Bronchial epithelial cell (primary cell): ENCODE measurements at places on chromosomes 6 and 20.

DNA sequence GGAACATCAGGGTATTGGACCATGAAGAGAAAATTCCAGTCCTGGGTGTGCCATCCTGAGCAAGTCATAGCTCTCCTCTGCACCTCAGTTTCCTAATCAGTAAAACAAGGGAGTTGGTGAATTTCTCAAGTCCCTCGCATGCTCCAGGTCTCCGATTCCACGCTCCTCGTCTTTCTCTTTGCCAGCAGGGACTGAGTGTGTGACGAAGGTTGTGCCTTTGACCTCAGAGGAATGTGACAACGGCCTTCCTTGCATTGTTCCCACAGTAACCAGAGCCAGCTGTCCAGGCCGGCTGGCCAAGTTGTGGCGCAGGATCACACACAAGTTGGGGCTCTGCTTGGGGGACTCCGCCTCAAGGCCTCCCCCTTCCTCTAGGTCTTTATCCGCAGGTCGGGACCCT lies 217.3 kb downstream of the ATXN1 start:
- DNase-seq = no peak

GRCh38 chr20:52964131-52964530 lies 8.0 kb upstream of the TSHZ2 start:
- no peak for DNase-seq

DNA sequence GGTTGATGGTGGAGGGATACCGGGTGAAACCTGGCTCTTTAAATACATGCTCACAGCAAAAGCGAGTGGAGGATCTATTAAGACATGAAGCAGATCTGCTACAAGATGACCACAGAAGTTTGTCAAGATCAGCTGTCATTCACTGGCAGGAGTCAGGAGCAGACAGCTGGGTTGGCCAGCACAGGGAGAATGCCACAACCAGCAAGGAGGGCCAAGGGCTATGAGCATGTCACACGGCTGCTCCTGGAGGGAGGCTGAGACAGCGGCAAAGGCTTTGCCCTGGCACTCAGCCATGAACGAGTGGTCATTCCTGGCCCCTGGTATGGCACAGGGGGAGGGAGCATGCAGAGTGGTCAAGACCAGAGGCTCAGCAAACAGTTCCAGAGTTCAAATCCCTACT lies 77.6 kb downstream of the POPDC3 start:
- DNase-seq = no peak

GRCh38 chr6:105184921-105185320 lies 5.1 kb upstream of the POPDC3 start:
- DNase-seq = no peak

DNA sequence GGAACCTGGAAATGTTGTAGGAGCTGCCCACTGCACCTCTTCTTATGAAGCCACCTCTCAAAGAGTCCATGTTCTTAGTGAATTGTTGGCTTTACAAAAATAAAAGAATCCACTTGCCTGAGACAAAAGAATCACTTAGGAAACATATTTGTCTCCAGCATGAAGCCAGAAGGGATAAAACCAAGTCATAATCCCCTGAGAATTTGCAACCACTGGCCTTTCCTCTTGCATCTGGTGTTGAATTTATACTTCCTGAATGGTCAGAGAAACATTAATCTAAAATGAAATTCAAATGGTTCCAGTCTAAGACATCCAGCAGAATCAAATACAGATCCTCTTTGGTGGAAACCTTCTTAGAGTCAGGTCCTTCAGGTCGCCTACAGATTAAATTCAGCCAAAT lies 192.5 kb upstream of the ECI2 start:
- DNase-seq = no peak

GRCh38 chr6:87395431-87395830 lies 12.3 kb upstream of the CFAP206 start:
- no peak for DNase-seq

DNA sequence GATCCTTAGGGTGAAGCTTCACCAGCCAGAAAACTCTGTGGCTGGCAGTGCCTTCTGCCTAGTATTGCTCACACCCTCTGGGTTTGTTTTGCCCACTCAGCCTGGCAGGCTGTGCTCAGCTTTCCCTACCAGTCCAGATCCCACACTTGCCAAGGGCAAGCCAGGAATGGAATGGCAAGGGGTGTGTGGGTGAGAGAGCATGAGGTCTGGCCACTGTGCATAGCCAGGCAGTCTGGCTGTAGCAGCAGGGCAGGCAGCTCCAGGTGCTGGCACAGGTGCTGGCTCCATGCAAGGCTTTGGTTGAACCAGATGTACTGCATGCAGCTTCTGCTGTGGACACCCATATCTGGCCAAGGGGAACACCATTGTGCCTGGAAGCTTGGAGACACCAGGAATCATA lies 1720.3 kb downstream of the HACE1 start:
- DNase-seq = no peak

DNA sequence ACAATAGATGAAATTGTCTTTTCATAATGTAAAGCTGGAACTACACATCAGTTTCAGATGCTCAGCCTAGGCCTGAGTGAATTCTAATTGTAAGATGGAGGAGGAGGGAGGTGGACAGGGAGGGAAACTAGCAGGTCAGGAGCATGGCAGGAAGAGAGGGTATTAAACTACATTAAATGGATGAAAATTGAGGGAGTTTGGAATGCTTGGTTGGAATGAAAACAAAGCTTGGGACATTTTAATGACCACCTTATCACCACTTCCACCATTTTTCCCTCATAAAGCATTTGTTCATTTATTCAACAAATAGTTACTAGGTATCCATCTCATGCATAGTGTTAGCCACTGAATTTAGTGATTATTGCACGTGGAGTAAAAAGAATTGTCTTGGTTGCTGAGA lies 65.0 kb downstream of the KIZ start:
- no peak for DNase-seq

DNA sequence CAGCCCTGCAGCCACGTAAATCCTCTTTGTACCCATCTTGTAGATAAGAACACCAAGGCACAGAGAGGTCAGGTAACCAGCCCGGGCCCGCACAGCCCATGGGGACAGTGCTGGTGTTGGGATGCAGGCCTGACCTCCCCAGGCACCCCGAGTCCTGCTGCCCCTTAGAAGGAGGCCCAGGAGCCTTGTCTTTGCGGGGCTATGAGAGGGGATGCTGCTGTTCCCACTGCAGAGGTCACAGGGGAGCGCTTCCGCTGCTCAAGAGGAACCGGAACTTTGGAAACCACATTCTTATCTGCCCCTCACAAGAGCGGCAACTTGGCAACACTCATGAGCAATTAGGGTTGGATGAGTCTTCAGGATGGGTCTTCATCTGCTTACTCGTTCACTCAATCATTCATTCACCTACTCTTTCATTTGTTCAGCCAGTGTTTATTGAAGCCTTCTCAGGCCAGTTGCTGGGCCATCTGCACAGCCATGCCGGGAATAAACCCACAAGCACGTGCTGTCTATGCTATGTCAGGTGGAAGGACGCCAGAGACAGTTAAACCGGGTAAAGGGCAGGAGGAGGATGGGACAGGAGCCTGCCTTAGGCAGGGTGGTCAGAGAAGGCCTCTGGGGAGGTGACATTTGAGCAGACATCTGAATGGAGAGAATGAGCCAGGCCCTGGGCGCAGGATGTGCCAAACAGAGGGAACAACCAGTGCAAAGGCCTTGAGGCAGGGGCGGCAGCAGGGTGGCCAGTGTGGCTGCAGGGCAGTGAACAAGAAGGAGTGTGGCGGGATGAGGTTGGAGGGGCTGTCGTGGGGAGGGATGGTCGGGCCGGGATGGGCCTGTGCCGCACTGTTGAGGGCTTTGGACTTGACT lies 60.8 kb downstream of the RBM38 start:
- no peak for DNase-seq

DNA sequence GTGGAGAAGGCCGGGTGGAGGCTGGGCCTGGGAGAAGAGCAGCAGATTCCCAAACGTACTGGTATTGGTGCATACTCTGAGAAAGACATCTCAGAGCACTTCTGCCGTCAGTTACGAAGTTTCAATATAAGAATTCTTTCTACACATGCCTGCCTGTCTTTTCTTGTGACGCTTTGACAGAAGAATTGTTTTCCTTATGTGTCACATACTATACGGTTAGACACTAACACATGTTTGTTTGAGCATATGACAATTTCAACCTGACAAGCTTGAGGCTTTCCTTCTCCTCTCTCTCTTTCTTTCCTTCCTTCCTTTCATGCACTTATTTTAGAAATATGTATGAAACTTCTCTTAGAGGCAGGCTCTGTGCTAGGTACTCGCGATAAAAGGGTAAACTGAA lies 360.0 kb downstream of the QKI start:
- no peak for DNase-seq

DNA sequence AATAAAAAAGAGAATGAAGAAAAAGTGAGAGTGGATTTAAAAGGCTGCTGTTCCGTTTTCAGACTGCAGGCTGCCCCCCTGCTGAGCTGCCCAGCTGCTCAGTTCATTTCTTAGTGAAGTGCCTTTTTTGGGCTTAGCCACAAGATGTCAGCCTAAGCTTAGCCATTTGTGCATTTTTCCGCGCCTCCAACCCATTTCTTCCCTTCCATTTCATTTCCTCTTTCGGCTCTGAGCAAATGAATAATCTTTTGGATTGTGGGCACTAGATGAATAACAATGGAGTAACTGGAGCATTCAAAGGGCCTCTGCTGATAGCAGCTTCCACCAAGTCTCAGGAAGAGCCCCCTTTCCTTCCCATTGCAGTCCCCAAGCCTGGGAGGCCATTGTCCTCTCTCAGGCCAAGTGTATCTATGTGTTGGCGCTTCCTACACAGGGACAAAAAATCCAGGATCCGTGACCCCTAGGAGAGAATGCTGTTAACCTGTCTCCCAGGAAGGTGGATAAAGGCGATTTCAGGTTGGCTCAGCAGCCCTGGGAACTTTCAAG lies 83.5 kb upstream of the SPTLC3 start:
- peak; percentile 76 for DNase-seq

GRCh38 chr6:64589961-64590360 lies 954.4 kb downstream of the PHF3 start:
- DNase-seq = no peak

- peak; percentile 84 for DNase-seq
These were observed 106.8 kb downstream of the GJA10 start for GRCh38 chr6:90000864-90001731.

DNA sequence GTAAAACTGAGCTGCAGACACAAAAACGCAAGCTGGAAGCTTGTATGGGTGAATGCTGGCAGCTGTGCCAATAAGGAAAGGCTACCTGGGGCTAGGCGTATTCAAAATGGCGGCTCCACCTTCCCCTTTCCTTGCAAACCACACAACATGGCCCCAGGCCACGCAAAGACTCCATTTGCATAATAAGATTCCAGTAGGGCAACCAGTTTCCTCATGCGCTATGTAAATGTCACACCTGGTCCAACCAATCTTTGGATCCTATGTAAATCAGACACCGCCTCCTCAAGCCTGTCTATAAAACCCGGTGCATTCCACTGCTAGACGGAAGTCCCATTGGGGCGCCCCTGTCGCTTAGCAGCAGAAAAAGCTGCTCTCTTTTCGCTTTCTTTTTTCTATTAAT lies 505.9 kb upstream of the BTBD3 start:
- no peak for DNase-seq

- DNase-seq = peak; percentile 33
These were observed 46.3 kb downstream of the GOPC start for GRCh38 chr6:117555882-117556498.

DNA sequence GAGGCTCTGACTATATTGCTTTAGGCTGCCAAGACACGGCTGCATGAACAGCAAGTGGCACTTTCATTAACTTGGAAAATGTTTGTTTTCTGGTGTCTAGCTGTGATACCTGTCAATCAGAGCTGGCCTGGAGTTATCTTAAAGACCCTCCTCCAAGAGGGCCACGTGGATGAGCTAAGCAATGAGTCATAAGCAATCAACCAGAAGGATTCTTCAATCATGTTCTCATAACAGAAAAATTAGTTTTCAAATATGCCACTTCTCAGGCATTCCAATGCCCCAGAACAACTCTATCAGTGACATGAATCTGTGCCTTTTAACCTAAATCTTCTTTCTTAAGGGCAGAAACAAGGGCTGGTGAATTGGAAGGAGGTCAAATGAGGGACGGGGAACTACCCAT lies 283.0 kb downstream of the HTR1B start:
- no peak for DNase-seq

DNA sequence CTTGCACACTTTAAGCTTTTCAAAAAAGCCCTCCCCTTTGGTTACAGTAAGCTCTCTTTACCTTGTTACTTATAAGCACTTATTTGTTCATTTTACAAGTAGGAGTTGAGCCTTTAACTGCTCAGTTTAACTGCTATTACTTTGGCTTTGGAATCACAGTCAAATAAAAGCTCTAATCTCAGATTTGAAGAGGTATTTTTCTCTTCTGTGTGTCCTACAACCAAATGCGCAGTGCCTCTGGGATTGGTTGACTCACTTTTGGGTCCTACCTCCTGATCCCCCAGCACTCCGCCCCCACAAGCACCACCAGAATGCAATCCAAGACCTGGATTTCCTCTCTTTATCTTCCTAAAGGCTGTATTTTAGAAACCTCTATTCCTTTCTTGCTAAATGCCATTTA lies 2.5 kb downstream of the NCOA7 start:
- no peak for DNase-seq

DNA sequence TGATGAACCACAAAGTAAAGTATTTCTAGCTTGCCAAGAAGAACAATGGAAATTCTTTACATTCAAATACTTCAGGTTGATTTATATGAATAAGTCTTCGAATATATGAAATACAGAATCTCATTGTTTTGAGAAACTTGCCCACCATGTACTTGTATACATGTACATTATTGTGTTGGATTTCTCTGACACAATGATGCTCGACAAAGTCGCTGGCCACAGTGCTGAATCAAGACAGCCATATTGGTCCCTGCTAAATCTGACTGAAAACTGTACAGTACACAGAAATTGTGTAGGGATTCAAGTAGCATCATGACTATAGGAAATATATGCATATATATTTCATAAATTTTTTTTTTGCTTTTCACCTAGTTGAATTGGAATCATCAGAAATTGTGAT lies 13.1 kb upstream of the LIN28B start:
- peak; percentile 29 for DNase-seq

GRCh38 chr20:36785308-36785707 lies 11.7 kb upstream of the DSN1 start:
- DNase-seq = no peak

GRCh38 chr6:90178384-90178855 lies 118.2 kb downstream of the BACH2 start:
- DNase-seq = no peak

GRCh38 chr6:12977806-12978205 lies 261.2 kb downstream of the PHACTR1 start:
- no peak for DNase-seq

- peak; percentile 54 for DNase-seq
These were observed 20.1 kb downstream of the IGF2R start for GRCh38 chr6:159988983-159989454.

GRCh38 chr20:2295886-2296515 lies at the start of gene TGM3:
Gene TGM3 (plus strand): TSS chr20:2296001. CDS start chr20:2296064, 63 bp downstream.
- no peak for DNase-seq
